ENCODE measurements at places on chromosomes 5 and 9.

GRCh38 chr9:69214939-69215338 lies 40.9 kb downstream of the TJP2 start:
- no peak for DNase-seq

GRCh38 chr5:68331192-68332079 lies 115.9 kb downstream of the PIK3R1 start:
- DNase-seq, result no peak

DNA sequence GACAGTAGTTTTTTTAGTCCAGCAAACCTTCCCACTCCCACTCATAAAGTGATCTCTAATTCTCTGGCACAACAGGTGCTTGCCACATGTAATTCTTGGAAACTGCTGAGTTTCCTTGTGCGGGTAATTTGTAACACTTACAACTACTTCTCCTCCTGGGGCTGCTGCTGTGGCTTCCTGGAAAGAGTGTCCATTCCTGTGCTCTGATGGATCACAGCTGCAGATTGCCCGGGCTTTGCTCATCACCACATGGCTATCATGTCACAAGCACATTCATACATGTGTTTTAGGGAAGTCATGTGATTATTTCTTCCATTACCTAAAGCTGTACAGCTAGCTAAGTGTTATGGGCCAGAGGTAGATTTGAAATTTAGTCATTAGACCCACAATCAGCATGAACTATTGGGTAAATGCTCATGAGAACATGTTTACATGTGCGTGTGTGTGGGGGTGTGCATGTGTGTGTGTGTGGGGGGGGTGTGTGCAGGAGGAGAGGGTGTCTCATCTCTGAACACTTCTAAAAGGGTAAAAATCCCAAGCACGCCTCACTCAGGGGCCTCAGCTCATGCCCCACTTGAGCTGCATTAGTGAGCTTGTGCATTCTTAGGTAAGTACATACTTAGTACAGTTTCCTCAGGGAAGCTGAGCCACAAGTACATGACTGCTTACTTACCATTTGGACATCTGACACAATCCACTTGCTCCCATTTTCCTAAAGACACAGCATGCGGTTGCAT lies 118.1 kb upstream of the CCDC112 start:
- no peak for DNase-seq

DNA sequence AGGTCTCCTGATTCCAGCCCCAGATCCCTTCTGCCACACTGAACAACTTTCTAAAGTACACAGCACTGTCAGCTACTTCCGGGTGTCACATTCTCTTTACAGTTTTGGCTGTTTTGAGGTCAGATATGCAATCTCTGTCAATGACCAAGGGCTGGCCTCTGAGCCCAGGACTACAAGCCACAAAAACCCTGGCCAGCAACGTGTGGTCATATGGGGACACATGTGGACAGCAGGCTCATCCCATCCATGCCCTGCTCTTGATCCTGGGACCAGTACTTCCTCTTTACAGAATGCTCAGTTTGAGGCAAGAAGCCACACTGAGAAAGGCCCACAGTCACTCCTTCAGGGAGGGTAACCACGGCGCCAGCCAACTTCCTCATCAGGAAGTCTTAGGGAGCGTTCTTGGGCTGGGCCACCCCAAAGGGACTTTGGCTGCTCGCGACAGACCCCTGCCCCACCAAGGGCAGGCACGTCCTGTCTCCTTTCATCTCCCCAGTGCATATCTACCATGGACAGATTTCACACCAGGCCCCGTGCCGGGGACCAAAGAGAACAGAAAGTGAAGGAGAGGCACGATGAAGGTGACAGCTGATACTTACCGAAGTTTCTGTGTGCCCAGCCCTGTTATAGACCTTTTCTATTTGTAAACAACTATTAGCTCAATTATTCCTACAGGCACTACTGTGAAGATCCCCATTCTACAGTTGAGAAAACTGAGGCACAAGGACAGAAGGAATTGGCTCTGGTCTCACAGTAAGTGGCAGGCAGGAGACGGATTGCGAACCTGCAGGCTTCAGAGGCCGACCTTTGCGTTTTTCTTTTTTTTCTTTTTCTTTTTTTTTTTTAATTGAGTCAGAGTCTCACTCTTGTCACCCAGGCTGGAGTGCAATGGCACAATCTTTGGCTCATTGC lies 37.3 kb downstream of the STK10 start:
- no peak for DNase-seq

DNA sequence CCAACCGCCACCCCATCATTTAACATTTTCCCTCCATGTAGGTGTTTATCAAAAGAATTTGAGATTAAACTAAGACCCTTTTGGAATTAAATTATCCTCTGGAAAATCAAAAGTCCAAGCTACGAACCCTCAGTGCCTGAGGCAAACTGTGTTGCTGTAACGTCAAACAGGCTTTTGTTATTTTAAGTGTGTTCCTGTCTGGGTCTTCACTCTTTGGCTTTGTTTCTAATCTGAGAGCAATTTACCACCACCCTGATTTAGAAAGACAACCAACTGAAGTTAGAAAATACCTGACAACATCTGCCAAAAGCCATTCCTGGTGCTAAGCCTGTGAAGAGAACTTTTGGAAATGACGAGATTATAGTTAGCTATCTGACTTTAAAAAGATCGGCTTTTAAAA lies 199.9 kb downstream of the DIRAS2 start:
- DNase-seq, result no peak
